ENCODE measurements at places on chromosomes 5 and 9.

- DNase-seq, result no peak
Measured at GRCh38 chr5:75965292-75965691, 117.9 kb upstream of the SV2C start.

- no peak for DNase-seq
Measured at GRCh38 chr5:173246511-173246910, 11.5 kb upstream of the NKX2-5 start.

GRCh38 chr9:109640580-109641371 is 139.2 kb upstream of the PALM2AKAP2 start:
- no peak for DNase-seq

DNA sequence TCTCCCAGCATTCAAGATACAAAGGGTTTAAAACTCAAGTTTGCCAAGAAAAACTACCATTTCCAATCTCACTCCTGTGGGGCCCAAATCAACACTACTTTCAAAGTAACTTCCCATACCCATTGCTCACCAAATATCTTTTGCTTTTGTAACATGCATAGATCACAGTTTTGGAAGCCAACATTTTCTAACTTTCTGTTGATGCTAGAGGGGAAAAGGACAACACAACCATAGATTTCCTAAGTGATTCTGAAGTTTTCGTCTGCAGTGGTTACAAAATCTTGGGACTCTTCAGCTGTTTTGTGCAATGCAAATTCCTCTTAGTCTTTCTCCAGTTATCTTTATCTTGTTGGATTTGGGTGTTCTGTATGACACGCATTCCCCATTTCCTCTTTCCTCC is 94.1 kb upstream of the PAPPA start:
- no peak for DNase-seq

DNA sequence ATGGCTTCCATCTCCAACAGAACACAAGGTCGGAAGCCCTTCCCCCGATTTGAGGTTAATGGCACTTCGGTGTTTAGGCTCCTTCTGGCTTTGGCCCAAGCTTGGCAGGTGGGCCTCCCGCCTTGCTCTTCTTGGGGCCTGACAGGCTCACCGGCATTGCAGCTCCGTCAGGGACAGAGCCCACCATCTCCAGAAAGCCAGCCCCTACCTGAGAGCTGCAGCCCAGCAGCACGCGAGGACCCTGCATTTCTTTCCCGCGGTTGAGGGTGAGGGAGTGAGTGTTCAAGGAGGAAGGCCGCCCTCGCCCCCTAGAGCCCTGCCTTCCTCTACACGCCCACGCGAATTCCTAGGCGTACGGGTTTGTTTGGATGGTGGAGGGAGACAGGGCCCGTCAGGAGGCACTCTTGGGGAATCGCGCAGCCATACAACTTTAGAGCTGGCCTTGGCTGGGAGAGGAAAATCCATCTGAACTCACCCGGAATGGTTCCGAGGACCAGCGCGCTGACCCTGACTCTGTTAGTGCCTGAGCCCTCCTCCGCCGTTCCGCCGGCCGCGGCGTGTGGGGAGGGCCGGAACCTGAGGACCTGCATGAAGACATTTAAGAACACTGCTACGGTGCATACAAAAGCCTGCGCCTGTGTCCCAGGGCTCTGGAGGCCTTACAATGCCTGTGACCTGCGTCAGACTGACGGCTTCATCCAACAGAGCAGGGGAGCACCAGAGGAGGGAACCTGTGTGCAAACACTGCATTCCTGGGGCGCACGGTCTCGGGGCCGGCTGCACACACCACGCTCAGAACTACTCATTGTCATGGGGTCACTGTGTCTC is 73.8 kb downstream of the MRPL36 start:
- no peak for DNase-seq

DNA sequence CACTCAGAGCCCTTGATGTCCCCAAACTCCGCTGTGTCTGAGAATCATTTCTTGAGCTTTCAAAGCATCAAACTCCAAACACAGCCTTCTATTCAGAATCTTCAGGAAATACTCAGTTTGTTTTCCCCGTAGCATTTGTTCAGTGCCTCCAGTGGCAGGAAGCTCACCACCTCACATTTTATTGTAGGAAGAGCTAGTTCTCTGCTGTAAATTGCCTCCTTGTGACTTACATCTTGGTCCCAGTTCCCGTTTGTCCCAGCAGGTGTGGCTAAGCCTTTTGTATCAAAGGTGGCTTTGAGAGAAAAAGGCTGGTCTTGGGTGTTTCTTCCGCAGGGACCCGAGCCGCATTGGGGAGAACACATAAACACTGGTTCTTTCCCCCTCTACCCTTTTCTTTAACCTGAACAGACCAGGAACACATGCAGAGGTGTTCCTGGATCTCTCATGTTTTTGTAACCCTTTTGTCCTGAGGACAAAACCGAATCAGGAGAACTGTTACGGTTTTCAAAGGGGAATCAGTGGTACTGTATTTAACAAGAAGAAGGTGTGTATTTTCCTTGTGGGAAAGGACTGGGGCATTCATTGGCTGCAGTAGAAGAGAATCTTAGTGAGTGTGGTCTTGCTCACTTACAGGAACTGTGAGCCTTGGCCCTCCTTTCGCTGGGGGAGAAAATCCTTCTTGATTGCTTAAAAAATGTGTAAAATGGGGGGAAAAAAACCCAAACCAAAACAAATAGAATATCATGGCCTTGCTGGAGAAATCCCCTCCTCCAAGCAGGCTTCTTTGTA is 1.9 kb downstream of the OSMR start:
- DNase-seq, result no peak

GRCh38 chr9:132121021-132121420 is 40.8 kb upstream of the NTNG2 start:
- DNase-seq, result no peak

DNA sequence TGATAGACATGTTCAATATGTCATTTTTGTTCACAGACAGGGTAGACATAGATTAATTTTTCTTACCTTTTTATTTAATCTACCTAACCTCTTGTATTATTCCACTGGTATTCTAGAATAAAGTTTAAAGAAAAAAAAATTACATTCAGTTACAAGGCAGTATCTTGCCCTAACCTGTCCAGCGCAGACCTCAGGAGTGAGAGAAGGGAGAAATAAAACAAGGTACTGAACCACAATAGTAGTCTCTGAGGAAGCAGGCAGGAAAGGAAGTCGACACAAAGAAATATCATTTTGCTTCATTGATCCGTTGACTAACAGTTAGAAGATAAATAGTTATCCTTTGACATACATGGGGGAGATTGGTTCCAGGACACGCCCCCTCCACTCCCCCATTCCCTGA is 12.5 kb upstream of the ADAMTSL1 start:
- no peak for DNase-seq

DNA sequence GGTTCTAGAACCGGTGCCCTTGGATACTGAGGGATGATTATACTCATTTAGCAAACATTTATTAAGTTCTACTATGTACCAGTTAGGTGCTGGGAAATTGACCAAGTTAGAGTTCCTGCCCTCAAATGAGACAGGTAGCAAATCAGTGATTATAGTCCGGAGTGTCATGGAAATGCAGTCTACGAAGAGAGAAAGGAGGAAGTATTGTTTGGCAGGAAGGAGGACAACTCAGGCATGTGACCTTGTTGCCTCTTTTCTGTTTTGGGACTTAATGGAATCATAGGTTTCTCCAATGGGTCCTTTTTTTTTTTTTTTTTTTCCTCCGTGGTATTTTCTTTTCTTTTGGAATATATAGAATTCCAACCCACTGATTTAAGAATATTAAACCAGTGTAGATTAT is 28.0 kb downstream of the OSTF1 start:
- DNase-seq, result no peak

DNA sequence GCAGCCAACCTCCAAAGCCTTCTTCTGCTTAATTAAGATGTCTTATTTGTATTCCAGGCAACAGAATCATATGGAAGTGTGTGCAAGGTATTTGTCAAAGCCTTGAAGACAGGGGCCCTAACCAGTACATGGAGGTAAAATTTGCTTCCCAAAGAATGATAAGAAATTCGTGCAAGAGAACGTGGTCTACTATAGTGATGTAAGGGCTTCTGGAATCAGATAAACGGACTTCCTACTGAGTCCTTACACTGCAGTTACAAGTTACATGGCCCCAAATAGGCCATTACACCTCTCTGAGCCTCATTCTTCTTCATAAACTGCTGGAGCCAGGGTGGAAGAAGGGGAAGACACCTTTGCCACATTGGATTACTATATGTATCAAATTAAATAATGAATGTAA is 15.9 kb upstream of the ISOC1 start:
- DNase-seq, result no peak

DNA sequence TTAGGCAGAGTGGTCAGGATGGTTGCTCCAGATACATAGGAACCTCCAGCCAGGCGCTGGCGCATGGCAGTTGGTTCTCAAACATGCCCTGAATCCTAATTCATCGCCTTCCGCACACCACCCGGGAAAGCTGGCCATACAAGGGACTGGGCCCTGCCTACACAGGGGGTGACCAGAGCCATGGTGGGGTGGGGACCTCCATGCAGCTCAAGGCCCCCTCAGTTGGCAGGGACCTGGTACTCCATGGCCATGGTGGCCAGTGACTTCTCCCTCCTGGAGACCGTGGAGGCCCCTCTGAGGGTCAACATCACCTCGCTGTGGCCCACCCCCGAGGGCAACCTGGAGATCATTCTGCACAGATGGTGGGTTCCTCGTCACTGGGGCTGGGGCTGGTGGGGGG is 26.8 kb downstream of the PAEP start:
- no peak for DNase-seq

DNA sequence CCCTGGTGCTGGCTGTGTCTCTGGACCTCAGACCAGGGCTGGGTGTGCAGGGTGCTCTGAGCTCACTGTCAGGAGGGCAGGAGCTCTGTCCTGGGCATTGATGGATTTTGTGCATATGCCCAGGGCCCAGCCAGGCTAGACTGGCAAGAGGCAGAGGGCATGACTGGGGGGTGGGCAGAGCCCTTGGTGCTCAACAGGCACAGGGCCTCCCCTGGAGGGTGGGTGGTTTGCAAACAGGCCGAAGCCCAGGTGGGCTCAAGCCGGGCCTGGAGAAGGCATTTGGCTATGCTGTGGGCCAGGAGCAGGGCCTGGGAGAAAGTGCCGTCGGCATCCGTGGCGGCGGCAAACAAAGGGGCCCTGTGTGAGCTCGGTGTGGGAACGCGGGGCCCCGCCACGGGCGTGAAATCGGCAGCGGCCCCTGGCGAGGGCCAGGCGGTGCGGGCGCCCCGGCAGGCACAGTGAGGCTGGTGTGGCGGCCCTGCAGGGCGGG is 1.9 kb upstream of the NRARP start:
- no peak for DNase-seq

- DNase-seq, result no peak
Measured at GRCh38 chr9:13508681-13509080, 229.2 kb upstream of the MPDZ start.

GRCh38 chr9:134641990-134642384 is 384 bp downstream of the COL5A1 start:
- no peak for DNase-seq

DNA sequence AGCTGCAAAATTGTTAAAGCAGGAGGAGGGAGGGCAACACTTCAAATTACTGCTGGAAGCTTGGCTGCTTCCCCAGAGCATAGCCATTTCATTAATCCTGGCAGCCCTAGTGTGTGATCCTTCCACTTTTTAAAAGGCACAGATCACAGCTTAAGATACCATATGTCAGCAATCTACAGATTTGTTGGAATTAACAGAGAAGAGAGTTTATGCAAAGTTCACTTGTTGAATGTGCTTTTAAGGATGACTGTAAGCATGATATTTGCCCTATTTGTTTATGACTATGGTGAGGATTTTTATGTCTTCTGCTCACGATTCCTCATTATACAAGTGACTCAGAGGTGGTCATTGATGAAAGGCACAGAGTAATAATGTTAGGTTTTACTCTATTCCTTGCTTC is 156.0 kb upstream of the CDKN2B start:
- DNase-seq, result peak; percentile 44

DNA sequence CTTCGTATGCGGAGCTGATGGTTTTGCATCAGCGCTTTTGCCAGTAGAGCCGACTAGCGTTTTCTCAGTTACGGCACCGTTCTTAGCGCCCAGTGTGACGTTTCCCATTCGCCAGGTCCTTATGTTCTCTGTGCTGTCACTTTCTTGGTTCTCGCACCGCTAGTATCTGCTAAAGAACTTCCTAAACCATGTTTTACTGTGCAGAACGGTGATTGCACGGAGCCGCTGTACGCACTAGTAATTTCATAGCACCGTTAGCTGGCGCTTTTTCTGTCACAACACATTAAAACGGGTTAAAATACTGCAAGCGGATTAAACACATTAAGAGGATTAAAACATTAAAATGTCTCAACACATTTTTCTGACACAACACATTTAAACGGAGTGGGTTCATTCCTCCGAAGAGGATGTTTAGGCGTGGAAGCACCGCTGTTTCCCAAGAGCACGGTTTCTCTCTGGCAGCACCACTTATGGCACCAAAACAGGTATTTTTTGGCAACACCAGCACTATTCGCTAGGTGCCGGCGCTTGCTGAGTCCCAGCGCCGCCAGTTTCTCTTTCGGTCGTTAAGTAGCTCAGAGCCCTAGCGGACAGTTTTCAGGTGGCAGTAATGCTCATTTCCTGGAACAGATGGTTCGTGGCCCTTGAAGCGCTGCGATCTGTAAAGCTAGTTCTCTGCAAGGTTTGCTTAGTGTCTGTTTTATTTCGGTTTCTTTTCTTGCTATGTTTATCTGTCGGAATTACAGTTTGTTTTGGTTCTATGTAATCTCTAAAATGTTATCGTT is 20.3 kb downstream of the ANXA2R start:
- DNase-seq, result no peak

Measured in GM04503 (cell line).